A375 (cell line): ENCODE measurements at places on chromosomes 6 and 20. TPM values are rescaled to one million over a fixed set of nuclear protein-coding genes. Genes with fewer than 3 reads are reported as not detected.

Gene OR2B6
- total RNA-seq: not detected in 2 replicates

Gene CCDC170
- total RNA-seq: 0.45 TPM in 1 of 2 replicates, not detected in the other

Gene PTK6
- total RNA-seq: 0.24 TPM in 1 of 2 replicates, not detected in the other

Gene GABRR1
- not detected in 2 replicates for total RNA-seq

Gene MKKS
- total RNA-seq: 6.9 and 7.3 TPM in 2 replicates

Gene RIMS1
- total RNA-seq: 0.94 and 1.5 TPM in 2 replicates

Gene GLP1R
- not detected in 2 replicates for total RNA-seq

Gene PLG
- total RNA-seq: not detected in 2 replicates

Gene PRSS35
- total RNA-seq: 0.23 TPM in 1 of 2 replicates, not detected in the other

Gene ZNF391
- total RNA-seq: 1.2 and 3.7 TPM in 2 replicates

Gene NKAIN2
- not detected in 2 replicates for total RNA-seq

Gene SCRT2
- not detected in 2 replicates for total RNA-seq
